C1 segment of cervical spinal cord (tissue), 14 donors: ENCODE measurements at places on chromosomes 1 and 21.
A peak's percentile ranks its signal among the peaks of the same experiment; 100 is the strongest.

DNA sequence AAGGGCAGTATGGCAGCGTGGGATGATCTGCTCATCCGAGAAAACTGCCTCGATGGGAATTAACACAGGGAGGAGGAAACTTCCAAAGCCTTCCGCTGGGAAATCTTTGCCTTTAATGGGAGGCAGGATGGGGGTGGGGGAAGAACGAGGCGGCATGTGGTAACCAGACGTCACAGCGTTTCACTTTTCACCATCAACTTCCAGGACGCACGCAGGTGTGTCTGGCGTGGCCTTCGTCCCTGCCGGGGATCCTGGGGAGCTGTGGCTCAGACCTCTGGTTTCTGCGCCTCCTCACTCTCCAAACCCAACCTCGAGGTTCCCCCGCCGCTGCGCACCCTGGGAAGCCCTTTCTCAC lies 282 bp downstream of the RSPH1 start:
- no peak for DNase-seq

DNA sequence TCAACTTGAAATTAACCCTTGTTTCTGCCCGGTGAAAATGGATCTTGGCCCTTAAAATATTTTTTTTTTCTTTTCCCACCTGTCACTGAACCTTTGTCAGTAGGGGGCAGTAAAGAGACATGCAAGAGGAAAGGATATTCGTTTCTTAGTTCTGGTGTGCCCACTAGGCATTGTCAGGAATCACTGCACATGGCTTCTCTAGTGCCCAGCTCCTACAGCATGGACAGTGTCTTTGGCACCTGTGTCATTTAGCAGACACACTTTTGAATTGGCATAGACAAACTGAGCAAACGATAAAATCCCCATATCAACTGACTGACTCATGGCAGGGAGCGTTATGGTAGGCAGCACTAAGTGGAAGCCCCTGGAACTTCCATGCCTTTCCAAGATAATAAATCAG lies 1048.1 kb downstream of the BRINP3 start:
- no peak for DNase-seq

- DNase-seq: no peak
Observed at GRCh38 chr21:45172420-45172819, 98.0 kb downstream of the ADARB1 start.

GRCh38 chr1:165114022-165114888 lies 242.3 kb downstream of the LMX1A start:
- DNase-seq: no peak

- no peak for DNase-seq
Observed at GRCh38 chr1:45621501-45621836, 2.4 kb downstream of the CCDC17 start.

GRCh38 chr1:192516776-192517297 lies 58.7 kb upstream of the RGS1 start:
- DNase-seq: no peak

- DNase-seq: no peak
Observed at GRCh38 chr1:38613996-38614395, 245.6 kb downstream of the RRAGC start.

- no peak for DNase-seq
Observed at GRCh38 chr1:18886003-18886335, 16.4 kb downstream of the ALDH4A1 start.

GRCh38 chr1:115577513-115577912 lies 64.3 kb upstream of the VANGL1 start:
- no peak for DNase-seq

DNA sequence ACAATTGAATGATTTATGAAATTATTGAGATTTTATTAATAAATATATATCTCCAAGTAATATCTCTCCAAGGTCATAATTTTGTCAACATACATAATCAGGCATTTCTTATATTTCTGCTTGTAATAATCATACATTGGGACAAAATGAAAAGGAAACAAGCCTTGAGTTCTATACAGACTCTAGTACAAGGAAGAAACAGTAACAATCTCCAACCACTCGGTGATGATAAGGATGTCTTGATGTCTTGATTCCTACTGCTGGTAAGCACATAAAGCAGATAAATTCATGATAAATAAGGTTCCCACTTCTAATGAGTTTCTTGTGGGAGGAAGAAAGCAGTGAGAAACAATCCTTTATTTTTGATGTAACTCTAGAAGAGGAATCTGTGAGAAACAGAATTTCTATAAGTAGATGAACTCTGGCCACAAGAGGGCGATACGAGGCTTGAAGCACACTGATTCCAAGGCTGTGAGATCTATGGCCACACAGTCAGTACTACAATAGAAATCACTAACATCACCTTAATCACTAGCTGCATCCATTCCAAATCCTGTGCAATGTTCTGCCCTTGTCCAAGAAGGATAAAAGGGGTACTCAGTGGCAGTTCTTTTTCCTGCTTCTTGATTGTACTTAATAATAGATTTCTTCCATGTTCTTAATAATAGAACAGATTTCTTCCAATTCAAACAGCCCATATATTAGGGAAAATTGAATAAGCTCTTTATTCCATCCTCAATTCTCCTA lies 41.4 kb upstream of the LRRC8B start:
- DNase-seq: peak; percentile 32

DNA sequence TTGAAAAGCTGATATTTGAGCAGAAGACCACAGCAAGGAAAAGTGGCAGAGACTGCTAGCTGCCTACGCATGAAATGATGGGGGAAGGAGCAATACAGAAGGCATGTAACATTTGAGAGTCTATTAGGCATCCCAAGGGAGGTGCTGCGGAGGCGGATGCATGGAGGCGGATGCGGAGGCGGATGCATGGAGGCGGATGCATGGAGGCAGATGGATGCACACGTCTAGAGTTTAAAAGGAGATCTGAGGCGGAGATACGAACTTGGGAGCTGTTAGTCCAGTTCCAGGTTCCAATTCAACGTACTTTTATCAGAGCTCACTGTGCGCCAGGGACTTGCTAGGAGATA lies 744 bp upstream of the DDX20 start:
- no peak for DNase-seq

- DNase-seq: peak; percentile 76
Observed at GRCh38 chr1:2240270-2241156, 12.4 kb downstream of the SKI start.

DNA sequence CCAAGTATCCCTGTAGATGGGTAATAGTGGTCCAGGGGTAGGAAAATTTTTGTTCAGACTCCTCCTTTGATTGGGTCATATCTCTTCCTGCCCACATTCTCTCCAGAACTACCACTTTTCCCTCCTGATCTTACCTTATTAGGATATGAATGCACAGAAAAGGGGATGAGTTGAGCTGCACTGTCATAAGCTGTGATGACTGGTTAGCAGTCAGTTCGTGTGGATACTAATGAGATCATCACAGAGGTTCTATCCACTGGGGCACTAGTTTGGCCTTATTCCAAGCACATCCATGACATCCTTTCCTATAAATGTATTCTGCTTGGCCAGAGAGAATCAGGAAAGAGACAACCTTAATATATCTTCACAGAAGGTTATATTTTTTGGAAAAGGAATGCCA lies 22.1 kb upstream of the TBX15 start:
- no peak for DNase-seq

GRCh38 chr1:87220993-87221392 lies 107.7 kb upstream of the LMO4 start:
- no peak for DNase-seq

DNA sequence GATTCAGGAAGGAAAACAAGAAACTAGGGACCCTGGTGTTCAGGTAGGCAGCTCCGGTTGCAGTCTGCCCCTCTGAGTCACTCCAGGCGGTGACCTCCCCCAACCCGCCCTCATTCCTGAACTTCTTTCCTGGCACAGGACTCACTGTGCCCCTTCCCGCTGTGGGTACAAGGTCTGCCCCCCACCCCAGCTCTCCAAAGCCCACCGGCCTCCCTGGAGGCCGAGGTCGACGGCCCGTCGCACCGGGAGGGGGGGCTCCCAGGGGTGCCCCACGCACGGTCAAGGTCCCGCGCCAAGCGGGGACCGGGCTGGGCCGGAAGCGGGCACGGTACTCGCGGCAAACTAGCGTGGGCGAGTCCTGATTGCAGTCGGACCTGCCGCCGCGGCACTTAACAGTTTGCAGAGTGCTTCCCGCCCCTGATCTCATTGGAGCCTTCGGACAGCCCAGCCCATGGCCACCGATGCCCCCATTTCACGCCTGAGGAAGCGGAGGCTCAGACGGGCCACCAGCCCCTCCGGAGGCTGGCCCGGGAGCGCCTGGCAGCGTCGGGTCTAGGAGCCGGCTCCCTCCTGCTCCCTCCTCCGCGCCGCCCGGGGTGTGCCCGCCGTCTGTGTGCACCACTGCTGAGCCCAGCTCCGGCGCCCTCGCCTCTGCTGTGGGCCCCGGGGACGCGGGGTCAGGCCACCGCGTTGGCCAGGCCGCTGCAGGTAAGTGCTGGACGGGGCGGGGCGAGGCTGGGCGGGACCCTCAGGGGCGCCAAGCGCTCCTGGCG lies at the start of gene GJB3:
Gene GJB3 (plus strand): TSS at position 144 of the 773 bp plus-strand sequence. CDS start 3,549 bp downstream, outside the sequence.
- DNase-seq: no peak

DNA sequence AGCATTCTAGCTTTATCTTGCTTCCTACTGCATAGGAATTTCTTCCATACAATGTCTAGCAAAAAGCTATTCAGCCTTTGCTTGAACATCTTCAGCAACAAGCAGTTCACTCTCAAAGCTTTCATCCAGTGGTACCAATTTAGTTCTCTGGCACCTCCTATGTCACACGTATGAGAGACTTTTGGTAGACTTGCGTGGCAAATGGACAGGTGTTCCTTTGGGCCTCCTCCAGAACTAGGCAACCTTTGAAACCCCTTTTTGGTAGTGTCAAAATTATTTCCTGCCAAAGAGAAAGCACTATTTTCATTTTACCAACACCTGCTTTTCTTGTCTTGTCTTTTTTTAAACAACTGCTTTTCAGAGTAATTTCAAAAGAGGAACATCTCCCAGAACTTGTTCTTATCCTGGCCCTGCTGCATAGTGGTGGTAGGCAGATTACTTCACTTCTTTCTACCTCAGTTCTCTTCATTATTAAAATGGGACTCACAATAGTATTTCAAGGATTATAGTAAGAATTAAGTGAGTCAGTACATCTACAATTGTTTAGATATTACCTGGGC lies 122.4 kb downstream of the MAST2 start:
- no peak for DNase-seq

DNA sequence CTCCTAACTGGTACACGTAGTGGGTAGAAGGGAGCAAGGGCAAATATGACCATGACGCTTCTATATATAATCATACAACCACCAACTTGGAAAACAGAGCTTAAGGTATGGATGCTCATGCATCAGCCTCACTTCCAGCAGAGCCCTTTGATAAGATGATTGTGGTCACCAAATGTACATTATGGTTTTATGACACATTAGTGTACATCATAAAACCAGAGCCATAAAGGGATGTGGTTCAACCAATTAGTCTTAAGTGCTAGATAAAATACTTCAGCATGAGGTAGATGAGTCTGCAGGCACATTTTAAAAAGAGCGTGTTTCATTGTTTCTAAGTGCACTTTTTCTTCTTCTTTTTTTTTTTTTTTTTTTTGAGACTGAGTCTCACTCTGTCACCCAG lies 43.7 kb downstream of the NIBAN1 start:
- no peak for DNase-seq

DNA sequence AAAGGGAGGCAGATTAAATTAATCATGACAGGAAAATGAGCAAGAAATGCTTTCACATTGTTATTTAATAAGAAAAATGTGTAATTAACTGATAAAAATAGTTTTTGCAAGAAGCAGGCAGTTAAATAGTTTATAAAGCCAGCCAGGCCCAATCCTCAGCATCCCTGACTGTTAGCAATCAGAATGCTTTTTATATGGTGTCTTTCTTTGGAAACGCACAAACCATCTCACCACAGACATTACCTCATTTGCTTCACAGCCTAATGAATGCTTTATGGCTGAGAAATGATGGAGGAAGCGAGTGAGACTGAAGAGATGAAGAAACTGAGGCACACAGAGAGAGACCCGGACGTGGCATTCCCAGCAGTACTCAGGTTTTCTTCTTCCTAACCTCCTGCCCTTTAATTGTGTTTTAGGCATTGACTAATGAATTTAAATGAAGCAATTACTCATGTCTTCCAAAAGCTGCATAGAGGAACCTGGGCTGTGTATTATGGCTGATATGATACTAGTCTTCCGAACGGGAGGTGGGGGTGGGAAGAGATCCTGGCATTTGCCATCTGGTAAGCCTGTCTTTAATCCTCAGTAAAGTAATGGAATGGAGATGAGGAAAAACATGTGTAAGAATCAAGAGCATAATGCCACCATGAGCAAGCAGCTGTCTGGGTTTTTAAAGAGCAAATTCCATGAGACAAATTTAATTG lies 116.1 kb upstream of the LMO4 start:
- DNase-seq: no peak

DNA sequence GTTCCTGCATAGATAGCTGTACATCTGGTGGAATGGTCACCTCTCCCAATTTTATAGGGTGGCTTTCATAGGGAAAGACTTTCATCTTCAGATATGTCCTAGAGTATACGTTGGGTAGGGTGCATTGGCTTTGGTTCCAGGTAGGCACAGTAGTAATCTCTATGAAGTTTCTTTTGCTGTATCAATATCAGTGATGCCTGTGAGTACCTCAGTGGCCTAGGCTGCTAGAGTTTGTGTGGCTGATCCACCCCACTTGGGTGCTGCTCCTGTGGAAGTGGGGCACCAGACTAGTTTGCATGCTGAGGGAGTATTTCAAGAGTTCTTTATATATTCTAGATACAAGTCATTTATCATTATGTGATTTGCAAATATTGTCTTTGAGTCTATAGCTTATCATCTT lies 370.5 kb upstream of the VAMP3 start:
- DNase-seq: no peak

GRCh38 chr1:20470194-20470593 lies 15.8 kb downstream of the CAMK2N1 start:
- DNase-seq: no peak

DNA sequence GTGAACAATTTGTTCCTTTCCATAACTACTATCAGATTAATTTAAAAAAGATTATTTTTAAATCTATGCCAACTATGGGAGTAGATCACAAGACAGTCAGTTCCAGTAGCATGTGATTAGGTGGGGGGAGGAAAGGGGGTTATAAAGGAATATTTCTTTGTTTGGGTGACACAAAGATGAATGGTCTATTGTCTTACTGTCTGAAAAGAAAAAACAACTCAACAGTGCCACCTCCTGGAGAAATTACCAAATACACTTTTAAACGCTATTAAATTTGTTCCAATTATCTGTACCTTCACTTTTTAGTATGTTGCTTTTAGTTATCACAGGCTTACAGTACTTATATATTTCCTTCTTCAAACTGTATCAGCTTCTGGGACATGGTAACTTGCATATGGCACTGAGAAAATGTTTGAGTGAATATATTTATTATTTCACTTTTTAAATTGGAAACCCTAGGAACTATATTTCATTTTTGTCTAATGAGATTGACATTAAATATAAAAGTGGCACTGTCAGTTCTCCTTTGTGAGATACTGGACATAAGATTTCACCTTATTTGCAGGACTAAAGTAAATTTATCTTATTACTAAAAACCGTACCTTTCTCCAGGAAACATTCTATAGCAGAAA lies 1.7 kb upstream of the SORT1 start:
- no peak for DNase-seq
